ENCODE measurements at places on chromosomes 5 and 9.

DNA sequence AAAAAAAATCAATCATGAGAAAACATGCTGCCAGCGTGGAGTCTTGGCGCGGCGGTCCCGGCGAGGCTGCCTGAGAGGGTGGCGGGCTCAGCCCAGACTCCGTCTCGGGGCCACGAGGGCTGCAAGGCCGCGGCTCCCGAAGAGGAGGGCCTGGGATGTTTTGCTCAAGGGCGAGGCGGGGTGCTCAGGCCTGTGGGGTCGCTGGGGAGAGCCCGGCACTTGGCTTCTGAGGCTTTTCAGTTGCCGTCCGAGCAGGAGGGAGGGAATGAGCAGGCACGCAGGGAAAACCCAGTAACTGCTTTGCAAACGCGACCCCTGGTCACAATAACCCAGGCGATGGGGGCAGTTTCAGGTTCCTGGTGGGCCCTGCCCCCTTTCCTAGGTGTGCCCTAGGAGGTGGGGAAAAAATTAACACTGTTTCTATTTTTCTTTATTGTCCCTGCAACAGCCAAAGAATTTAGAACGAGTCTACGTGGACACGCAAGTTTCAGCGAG, 3.2 kb upstream of the IRX2 start:
- no peak for DNase-seq

- no peak for DNase-seq
These were observed 35.8 kb upstream of the TLX3 start for GRCh38 chr5:171272996-171273970.

- no peak for DNase-seq
These were observed 295.7 kb downstream of the MED10 start for GRCh38 chr5:6082685-6083084.

GRCh38 chr5:157592594-157592993, 17.0 kb upstream of the ADAM19 start:
- peak; percentile 52 for DNase-seq

DNA sequence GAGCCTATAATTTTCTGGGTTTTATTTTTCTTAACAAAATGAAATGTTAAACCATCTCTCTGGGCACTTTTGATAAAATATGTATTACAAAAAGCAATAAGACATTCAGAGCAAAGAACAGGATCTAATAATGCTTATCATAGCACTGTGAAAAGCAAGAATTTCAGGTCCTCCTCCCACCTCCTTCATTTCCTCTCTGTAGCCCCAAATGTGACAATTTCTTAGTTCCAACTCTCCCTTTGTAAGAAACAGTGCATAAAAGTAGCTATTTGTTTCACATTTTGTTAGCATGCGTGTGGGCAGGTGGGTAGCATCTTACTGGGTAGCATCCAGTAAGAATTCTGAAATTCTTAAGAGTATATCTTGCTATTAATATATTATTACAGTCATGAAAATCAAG, 130.9 kb upstream of the RASA1 start:
- DNase-seq: no peak

- DNase-seq: no peak
These were observed 49.8 kb upstream of the FCN1 start for GRCh38 chr9:134967547-134967930.

GRCh38 chr5:78823196-78823595, 161.9 kb downstream of the ARSB start:
- no peak for DNase-seq

GRCh38 chr9:12695474-12695873, 2.3 kb downstream of the TYRP1 start:
- no peak for DNase-seq

DNA sequence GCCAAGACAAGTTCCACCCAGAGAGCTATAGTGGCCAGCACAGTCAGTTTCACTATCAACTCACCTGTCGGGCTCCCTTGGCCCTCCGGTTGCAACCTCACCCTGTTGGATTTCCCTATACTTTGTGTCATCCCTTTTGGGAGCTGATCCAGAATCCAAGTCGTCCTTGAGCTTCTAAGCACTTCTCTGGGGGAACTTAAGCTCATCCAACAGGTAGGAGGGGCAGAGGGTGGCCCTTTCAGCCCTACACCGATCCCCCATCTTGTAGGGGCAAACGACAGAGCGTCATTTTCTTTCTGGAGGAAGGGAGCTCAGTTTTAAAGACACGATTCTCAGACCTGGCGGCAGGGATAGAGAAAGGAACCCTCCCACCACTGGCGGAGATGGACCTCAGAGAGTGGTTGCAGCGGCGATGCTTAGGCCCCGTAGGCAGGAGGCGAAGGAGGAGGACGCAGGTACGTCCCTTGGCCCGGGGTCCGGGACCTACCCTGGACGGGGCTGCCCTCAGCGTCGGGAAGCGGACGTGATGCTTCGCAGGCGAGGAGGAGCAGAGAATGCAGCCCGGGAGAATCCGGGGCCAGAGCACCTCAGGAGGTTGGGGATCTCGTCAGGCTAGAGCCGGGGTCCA, 519 bp downstream of the ZER1 start:
- DNase-seq: no peak

DNA sequence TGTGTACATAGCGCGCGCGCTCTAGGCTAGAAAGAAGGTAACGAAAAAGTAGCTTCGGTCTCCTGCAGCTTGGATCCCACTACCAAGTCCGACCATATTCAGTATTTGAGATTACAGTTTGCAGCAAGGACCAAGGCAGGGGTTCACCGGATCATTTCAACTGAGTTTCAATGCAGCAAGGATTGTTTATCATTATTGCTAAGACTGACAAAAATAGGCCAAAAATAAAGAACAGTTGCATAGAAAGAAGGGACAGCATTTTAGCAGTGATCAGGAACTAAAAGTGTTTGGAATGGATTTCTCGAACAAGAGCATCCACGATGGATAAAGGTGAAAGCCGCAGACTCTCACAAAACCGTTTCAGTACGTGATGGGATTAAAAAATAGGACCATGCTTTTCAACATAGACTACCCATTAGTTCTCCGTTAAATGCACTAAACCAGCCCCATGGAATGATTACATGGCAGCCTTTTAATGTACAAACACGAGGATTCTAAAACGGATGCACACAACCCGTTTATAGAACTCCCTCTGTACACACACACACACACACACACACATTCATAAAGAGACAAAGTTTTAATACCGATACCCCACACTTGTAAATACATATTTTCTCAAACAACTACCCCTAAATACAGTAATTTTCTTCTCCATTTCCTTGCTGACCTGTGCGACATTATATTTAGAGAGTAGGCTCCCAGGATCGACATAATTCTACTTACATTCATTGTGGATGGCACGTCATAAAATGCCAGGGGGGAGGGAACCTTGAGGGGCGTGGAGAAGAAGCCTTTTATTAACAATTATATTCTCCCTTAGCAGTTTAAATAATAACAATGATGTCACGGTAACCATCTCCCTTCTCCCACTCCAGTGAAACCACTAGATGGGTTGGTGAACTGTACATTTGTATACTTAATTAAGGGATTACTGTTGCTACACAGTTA, 197.1 kb downstream of the MEF2C start:
- no peak for DNase-seq

DNA sequence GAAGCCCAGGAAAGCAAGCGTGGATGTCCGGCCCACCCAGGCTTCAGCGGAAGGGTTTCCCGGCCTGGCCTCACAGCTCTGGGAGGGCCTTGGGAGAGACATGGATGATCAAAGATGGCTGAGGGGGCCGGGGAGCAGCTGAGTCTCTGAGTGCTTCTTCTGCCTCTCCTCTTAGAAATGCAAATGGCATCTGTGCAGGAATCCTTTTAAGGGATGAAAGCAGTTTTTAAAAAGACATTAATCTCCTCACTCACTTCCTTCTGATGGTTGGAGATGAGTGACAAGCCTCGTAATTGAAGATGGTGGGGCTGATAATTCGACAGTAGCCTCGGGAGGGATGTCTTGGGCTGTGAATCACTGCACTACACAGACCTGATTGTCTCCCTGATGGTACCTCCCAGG, 24.3 kb upstream of the PITX1 start:
- DNase-seq: no peak

DNA sequence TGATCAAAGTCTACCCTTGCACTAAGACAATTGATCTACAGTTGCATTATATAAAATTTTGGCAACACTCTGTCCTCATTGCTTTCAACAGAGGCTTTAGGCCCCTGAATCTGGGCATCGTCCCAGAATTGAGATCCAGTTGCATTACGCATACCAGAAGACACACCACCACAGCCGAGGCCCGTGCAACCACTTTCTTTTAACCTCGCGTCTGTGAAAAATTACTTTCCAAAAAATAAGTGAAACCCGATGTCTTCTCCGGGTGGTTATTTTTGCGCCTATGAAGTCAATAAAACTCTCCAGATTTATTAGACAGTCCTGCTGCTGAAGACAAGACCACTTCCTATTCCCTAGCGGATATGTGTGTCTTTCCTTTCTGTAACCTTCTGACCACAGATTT, 52.1 kb upstream of the NFIB start:
- no peak for DNase-seq

- DNase-seq: no peak
These were observed 135.1 kb downstream of the PAPPA start for GRCh38 chr9:116288658-116289057.

DNA sequence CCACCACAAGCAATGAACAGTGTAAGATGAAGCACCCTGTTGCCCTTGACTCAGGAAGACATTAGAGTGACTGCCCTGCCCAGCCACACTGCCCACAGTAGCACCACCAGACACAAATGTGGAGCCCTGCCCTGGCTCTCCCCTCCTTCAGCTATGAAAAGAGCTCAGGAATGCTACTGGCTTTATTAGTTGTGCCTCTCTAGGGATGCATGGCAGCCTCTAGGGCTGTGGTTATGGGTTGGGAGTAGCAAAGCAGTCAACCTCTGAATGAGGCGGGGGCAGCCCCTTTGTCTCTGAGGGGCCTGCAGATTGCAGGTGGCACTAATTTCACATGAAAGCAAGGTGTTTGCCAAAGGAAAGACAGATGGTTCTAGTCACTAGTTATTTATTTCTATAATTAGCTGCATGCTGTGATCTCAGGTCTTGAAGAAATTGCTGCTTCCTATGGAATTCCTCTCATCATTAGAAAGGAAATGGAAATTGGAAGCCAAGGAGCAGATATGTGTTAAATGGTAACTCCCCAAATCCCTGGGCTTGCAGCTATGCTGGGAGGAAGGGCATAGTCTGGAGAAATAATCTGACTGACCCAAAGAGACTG, 259.4 kb downstream of the TLR4 start:
- no peak for DNase-seq

- no peak for DNase-seq
These were observed 21.1 kb downstream of the AK8 start for GRCh38 chr9:132857031-132857430.

- no peak for DNase-seq
These were observed 141.4 kb downstream of the MED10 start for GRCh38 chr5:6236858-6237481.

DNA sequence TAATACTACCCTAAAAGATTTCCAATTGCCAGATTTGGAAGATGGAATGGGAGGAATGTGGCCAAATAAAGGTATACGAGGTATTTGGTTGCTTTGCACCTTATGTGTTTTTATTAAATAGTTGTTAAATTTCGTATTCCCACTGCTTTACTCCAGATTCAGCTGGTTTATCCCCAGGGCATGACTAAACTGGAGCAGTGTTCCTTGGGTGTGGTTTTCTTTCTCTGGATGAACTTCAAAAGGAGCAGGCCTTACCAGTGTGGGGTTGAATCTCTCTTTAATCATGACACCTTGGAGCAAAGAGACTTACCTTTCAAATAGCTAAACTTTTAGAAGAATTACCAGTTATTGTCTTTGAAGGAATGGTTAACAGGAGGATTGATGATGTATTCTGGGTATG, 121.7 kb upstream of the BNC2 start:
- no peak for DNase-seq

DNA sequence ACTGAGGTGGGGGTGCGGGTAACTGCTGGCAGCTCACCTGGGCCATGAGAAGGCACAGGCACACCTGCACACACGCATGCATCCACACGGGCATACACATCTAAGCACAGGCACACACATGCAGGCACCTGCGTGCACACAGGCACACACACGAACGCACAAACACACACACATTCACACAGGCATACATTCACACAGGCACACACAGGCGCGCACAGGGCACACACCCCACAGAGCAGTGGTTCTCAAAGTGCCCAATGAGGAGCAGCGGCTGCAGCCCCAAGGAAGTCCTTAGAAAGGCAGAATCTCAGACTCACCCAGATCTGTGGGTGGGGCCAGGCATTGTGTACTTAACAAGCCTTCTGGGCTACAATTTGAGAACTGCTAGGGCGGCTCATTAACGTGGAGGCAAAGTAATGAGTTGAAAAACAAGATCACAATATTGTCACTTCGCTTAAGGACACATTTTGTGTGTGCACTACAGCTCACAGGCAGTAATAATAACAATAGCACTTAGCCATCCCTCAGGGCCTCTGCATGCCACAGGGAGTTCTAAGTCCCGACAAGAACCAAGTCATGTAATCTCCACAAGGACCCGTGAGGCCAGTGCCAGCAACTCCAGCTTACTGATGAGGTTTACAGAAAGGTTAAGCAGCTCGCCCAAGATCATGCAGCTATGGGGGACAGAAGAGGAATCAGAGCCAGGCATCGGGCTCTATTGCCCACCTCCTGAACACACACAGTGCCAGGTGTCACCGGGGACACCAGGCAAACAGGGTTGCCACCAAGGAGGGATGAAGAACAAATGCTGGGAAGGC, 91.6 kb downstream of the ROR2 start:
- no peak for DNase-seq

DNA sequence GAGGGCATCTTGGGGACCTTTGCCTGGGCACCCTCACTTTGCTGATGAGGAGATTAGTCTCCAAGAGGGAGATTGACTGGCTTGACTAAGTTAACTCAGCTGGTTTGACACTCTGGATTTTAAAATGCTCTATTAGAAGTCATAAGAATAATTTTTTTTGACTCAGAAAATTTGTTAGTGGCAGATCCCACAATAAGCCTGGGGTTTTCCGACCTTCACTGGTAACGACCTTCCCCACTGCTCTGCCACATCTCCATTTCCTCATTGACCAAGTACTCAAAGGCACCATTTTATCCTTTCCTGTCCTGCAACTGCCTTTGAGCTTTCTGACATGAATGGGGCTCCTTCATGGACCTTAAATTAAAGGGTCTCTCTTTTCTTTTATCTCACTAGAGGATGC, 67.0 kb downstream of the ARHGEF28 start:
- DNase-seq: no peak

GRCh38 chr9:126454795-126455194, 128.2 kb downstream of the MVB12B start:
- no peak for DNase-seq

DNA sequence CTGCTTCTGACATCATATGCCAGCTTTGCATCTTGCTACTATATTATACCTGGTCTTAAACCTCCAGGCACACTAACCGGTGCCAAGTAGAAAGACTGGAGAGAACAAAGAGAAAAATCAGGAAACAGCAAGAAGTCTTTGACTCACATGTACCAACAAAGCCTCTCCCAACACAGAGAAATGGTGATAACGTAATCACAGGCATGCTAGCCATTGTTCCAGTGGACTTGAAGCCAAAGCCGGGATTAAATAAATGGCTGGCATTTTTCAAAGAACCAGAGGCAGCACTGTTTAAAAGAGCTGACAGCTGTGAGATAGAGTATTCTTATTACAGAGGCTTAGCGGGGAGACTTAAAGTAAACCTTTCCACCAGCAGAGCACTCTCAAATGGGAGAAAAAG, 148.4 kb upstream of the NFIL3 start:
- no peak for DNase-seq
